ENCODE measurements at places on chromosomes 2 and 18. TPM values are rescaled to one million over a fixed set of nuclear protein-coding genes. Genes with fewer than 3 reads are reported as not detected.

- no peak for DNase-seq
Measured at GRCh38 chr2:12071318-12071717, 324.9 kb downstream of the LPIN1 start.

Gene EVA1A
- polyA plus RNA-seq: 6.7 TPM

- DNase-seq: peak; percentile 35
Measured at GRCh38 chr18:51666763-51667191, 469.3 kb upstream of the MEX3C start.

- no peak for DNase-seq
Measured at GRCh38 chr2:152334701-152335015, 316 bp upstream of the FMNL2 start.

DNA sequence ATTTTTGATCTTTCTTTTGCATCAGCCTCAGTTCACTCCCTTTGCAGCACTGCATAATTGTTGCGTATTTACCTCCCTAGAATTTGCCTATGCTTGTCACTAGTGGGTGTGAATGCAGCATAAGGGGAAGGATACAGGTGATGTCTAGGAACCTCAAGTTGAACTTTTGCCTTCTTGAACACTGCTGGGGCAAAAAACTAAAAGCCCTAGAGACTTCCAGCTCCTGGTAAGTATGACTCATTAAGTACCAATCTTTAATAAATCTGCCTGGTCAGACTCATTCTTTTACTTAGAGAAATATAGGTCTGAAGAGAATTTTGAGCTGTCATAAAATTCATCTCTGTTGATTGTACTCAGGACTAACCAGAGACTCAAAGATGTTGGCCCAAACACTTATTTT, 547.3 kb upstream of the FANCL start:
- no peak for DNase-seq

Gene DNAJC5G
- polyA plus RNA-seq: 0.34 TPM

GRCh38 chr18:56615738-56616520, 22.5 kb downstream of the TXNL1 start:
- DNase-seq: no peak

GRCh38 chr18:58484989-58485981, 143.6 kb downstream of the ALPK2 start:
- DNase-seq: no peak

Gene PLEKHB2
- 24.0 TPM for polyA plus RNA-seq

- DNase-seq: no peak
Measured at GRCh38 chr2:21330786-21331391, 207.1 kb downstream of the TDRD15 start.

- DNase-seq: no peak
Measured at GRCh38 chr2:176138526-176138922, 9.0 kb downstream of the HOXD8 start.

Gene CHRND
- polyA plus RNA-seq: 173 TPM

Gene DSG4
- not detected for polyA plus RNA-seq

- DNase-seq: no peak
Measured at GRCh38 chr18:28281400-28281799, 104.5 kb upstream of the CDH2 start.

GRCh38 chr2:217096474-217097225, 236.8 kb upstream of the TNP1 start:
- no peak for DNase-seq

GRCh38 chr2:237307474-237307873, 106.5 kb downstream of the COL6A3 start:
- no peak for DNase-seq

GRCh38 chr2:223976635-223977226, 19.5 kb downstream of the MRPL44 start:
- DNase-seq: no peak

Gene MARCO
- 1.4 TPM for polyA plus RNA-seq

GRCh38 chr2:233030-233429, 30.8 kb downstream of the SH3YL1 start:
- no peak for DNase-seq

GRCh38 chr2:85307527-85307897, 20.3 kb downstream of the TGOLN2 start:
- no peak for DNase-seq

DNA sequence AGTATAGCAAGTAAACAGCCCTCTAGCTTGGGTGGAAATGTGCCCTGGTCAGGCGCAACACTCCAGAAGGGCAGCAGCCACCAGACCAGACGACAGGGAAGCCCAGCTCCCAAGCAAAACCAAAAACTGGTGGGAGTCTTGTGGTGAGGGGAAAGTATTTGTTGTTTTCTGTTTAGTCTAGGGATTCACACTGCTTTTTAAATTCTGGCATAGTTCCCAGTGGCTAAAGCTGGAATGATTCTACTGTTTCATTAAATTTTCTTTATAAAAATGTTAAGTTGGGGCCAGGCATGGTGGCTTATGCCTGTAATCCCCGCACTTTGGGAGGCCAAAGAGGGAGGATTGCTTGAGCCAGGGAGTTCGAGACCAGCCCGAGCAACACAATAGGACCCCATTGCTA, 38.5 kb downstream of the MERTK start:
- no peak for DNase-seq

GRCh38 chr2:27857417-27858172, 32.6 kb downstream of the RBKS start:
- DNase-seq: no peak

Gene SPATA3
- not detected for polyA plus RNA-seq

GRCh38 chr2:219234331-219234730, 4.7 kb downstream of the ANKZF1 start:
- no peak for DNase-seq

DNA sequence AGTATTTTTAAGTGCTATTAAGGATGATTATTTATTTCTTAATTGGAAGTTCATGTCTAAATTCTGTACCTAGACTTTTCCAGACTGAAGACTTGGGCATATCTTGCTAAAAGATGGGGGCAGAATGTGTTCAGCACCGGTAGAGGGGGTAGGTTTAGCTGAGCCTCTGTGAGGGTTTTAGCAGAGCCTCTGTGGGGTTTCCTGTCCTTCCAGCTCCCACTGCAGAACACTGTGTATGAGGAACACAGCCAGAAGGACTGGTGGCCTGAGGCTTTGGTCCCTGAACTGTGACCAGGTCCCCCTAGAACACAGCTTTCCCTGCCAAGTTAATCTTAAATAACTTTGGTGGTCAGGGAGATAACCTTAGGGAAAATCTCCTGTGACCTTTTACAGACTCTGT, 123.4 kb upstream of the EPC2 start:
- no peak for DNase-seq

DNA sequence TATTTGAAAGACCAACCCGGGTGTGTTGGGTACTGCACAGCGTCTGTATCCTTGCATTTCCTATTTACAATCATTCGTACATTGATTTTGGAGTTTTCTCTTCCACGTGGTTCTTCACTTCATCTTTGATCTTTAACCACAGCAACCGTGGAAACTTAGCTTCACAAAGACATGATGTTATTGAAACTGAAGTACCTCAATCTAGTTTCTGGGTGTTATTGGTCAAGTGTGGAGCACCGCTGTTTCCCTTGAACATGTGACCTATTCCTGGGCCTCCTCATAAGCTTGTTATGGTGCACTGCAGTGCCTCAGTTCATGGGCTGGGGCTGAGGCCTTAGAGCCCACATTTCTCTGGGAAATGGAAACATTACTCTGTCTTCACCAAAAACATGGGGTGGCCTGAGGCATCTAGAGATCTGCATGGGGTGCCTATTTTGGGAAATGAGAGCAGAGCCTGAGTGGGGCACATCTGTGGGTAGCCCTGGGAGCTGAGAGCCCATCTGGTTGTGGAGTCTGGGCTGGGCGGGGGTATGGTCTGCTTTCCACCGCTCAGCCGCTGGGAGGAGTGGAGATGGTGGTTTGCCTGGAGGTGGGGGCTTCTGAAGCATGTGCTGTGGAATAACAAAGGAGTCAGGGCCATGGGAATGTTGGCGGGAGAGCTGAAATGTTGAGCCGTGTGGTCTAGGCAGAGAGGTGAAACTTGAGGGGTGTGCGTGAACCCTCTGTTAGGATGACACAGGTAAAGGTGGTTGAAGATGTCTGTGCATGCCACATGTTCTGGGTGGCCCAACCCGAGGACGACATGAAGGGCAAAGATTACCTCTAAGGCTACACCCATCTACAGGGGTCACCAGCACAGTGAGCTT, 37.4 kb downstream of the ZNF236 start:
- no peak for DNase-seq

Gene SLC35F6
- 9.0 TPM for polyA plus RNA-seq

Gene ANKRD30BL
- polyA plus RNA-seq: 0.08 TPM

- no peak for DNase-seq
Measured at GRCh38 chr2:177413703-177414102, 21.1 kb downstream of the AGPS start.

GRCh38 chr18:49933530-49934128, 120.3 kb upstream of the ACAA2 start:
- DNase-seq: no peak

Gene PLA2R1
- 1.4 TPM for polyA plus RNA-seq

Gene UGT1A5
- not detected for polyA plus RNA-seq

Gene RAB6D
- 1.1 TPM for polyA plus RNA-seq

Gene LRATD1
- polyA plus RNA-seq: 12.0 TPM

Gene HAUS1
- polyA plus RNA-seq: 19.2 TPM

Gene EML4
- 30.6 TPM for polyA plus RNA-seq

- no peak for DNase-seq
Measured at GRCh38 chr2:136129601-136130000, 11.7 kb upstream of the CXCR4 start.

Gene OTOF
- polyA plus RNA-seq: 15.7 TPM

GRCh38 chr2:179239838-179240237, 24.8 kb downstream of the SESTD1 start:
- DNase-seq: no peak

DNA sequence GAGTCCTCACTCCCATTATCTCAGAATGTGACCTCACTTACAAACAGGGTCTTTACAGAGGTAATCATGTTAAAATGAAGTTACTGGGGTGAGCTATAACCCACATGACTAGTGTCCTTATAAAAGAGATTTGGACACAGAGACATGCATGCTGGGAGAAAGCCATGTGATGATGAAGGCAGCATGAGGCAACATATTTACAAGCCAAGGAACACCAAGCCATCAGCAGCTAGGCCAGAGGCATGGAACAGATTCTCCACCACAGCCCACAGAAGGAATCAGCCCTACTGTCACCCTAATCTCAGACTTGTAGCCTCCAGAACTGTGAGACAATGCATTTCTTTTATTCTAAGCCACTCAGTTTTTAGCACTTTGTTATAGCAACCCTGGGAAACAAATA, 171.9 kb downstream of the EN1 start:
- DNase-seq: no peak

- DNase-seq: no peak
Measured at GRCh38 chr18:54323970-54324369, 33.7 kb downstream of the STARD6 start.

Gene ICA1L
- polyA plus RNA-seq: 10.9 TPM

Gene SERPINB10
- polyA plus RNA-seq: 0.15 TPM
